ENCODE measurements at places on chromosomes 7 and 10.

GRCh38 chr10:3777981-3778691, 6.9 kb downstream of the KLF6 start:
- DNase-seq: no peak

GRCh38 chr10:1390200-1390599, 334.0 kb downstream of the WDR37 start:
- no peak for DNase-seq

- DNase-seq: no peak
Measured at GRCh38 chr10:104434601-104435000, 81.0 kb downstream of the CFAP58 start.

DNA sequence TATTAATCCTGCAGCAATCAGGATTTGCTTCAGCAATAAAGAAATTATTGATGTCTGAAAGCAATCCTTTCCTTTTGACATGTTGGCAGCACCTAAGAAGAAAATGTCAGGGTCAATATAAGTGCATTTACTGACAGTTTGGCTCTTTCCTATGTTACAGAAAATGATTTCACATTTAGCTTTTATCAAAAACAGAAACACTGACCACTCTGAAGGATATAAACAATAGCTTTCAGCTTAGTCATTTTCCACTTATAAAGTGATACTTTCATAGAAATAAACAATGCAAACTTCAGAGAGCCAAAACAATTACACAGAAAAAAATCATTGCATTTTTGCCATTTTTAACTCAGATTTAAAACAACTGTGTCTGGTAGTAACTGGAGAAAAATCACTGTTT, 325.6 kb upstream of the KAT6B start:
- DNase-seq: no peak

GRCh38 chr7:22358820-22359697, 2.1 kb upstream of the RAPGEF5 start:
- DNase-seq: no peak

All from B cell (primary cell).